ENCODE measurements at places on chromosomes 12 and 14.
A peak's percentile ranks its signal among the peaks of the same experiment; 100 is the strongest.

- no peak for DNase-seq
These were observed 52.9 kb upstream of the OXA1L start for GRCh38 chr14:22713631-22713950.

GRCh38 chr12:56987011-56987410, 19.3 kb downstream of the ZBTB39 start:
- no peak for DNase-seq

GRCh38 chr14:38342803-38343202, 86.9 kb upstream of the CLEC14A start:
- DNase-seq, result peak; percentile 83

DNA sequence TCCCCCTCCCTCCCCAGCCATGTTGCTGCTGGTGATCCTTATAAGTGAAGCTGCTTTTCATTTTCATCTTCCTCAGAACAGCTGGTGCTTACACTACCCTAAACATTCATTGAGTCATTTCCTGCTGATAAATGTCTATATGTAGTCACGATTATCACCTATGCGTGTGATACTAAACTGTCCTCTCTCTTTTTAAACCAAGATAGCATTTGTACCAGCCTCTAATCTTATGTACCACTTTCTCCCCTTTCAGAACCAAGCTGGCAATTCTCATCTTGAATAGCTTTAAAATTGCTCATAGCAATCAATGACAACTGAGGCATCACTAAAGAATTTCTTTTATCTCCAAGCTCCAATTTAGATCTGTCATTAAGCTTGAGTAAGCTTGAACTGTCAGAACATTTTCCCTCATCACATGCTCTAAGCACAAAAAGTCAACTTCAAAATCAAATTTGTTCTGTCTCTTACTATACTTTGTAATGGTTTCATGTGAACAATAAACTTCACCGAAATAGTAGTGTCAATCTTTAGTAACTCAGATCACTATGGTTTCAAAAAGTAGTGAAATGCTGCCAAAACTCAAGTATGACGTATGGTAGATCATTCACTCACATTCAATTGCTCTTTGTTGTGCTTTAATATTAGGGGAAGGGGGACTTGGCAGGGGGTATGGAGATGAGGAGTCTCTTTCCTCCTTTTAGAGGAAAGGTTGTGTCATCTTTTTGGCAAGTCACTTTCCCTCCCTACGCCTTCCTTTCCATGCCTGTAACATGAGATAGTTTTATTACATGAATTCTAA, 178.1 kb upstream of the NOVA1 start:
- peak; percentile 46 for DNase-seq

DNA sequence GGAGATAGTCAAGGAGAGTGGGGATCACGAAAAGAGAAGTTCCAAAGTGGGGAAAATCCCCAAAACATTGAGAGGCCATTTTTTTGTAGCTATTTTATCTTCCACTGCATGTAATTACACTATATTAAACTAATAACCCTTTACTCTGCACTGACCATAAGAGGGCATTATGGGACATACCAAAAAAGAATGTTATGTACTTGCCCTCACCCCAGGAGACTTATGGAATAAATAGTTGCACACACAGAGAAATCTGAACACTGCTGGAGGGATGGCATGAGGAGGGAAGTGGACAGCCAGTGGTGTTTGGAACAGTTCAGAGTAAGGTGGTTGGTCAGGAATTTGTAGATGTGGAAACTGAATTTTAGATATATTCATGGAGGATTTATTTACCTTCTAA, 422.9 kb downstream of the SNAPC1 start:
- DNase-seq, result peak; percentile 5

DNA sequence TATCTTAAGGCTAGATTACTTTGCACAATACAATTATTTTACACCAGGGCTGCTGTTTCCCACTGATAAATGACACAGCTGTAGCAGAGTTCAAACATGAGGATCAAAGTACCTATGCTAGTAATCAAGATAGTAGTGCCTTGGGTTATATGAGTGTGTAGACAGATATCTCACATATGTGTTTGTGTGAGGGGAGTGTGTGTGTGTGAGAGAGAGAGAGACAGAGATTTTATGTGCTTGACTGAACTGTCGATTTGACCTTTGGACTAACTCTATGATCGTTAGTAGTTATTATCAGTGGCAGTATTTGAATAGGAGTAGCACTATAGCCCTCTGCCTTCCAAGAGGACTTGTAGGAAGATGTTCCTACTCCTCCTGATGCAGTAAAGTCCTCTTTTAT, 15.5 kb downstream of the PLEKHA5 start:
- DNase-seq, result no peak

GRCh38 chr12:18556161-18556560, 181.7 kb downstream of the PLCZ1 start:
- no peak for DNase-seq

- no peak for DNase-seq
These were observed 33.5 kb upstream of the CCDC63 start for GRCh38 chr12:110813285-110813684.

DNA sequence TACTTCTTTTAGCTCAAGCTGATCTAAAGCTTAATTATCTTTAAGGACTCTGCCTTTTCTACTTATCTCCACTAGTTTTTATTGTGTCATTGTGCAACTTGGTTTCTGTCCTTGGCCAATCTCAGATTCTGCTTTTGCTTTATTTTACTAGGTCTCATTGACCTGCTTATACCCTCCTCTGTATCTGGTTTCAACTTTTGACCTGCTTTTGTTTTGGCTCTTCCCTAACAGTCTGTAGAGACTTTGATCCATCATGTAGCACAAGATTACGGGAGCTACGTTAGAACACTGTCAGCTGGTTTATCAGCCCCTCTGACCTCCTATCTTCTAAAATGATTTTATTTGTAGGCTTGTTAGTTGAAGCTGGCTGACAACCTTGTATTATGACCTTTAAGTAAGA, 43.6 kb downstream of the ZCRB1 start:
- no peak for DNase-seq

DNA sequence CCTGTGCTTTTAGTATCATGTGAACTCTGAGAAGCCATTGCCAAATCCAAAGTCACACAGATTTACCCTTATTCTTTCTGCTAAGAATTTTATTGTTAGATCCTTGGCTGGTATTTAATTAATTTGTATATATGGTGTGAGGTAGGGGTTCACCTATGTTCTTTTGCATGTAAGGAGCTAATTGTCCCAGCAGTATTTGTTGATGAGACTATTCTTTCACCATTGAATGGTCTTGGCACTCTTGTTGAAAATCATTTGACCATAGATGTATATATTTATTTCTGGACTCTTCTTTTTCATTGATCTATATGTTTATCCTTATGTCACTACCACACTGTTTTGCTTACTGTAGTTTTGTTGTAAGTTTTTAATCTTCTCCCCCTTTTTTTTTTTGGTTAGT, 26.2 kb downstream of the G2E3 start:
- DNase-seq, result no peak

DNA sequence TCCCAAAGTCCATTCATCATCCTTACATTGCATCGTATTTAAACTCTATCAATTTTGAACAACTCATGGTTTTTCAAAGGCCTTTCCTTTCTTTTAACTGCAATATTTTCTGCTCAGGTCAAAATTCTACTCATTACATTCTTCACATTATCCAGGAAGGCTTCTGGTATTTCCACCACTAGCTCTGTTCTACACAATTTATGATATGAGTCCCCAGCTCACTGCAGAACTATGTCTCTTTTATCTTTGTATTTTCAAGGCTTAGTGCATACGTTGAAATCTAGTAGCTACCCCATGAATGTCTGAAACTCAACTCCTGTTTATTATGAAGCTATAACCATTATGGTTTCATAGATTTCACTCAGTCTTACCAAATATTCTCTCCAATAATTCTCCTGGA, 282.9 kb downstream of the DUSP6 start:
- DNase-seq, result no peak

DNA sequence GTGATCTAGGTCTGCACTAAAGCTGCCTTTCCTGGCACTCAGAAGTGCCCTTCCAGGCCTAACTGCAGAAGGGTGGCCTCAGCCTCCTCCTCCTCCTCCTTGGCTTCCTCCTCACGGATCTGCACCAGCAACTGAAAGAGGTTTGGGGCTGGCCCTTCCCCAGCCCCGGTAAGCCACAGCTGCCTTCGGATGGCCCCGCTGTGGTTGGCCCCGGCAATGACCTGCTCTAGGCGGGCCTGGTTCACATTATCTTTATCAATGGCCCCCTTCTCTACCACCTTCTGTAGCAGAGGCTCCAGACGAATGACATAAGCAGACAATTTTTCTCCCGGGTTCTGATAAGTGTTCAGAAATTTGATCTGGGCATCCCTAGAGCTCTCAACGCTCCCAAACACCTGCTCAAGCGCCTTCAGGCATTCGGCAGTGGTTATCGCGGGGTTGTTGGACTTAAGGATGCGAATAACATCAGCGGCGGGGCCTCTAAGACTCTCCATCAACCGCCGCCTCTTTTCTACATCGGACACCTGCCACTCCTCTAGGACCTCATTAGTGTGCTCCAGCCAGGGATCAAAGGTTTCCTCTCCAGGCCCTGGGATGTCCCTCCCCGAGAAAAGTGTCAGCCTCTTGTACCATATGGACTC, 1.5 kb downstream of the PNMA1 start:
- DNase-seq, result no peak

- no peak for DNase-seq
These were observed 6.6 kb upstream of the NOP2 start for GRCh38 chr12:6574576-6575295.

DNA sequence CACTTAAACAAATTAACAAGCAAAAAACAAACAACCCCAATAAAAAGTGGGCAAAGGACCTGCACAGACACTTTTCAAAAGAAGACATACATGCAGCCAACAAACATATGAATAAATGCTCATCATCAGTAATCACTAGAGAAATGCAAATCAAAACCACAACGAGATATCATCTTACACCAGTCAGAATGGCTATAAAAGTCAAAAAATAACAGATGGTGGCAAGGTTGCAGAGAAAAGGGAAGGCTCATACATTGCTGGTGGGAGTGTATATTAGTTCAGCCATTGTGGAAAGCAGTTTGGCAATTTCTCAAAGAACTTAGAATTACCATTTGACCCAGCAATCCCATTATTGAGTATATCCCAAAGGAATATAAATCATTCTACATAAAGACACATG, 34.6 kb upstream of the NT5DC3 start:
- DNase-seq, result no peak

- DNase-seq, result no peak
These were observed 53.1 kb downstream of the PPP1R36 start for GRCh38 chr14:64602826-64603225.

- no peak for DNase-seq
These were observed 336.8 kb upstream of the FKBP4 start for GRCh38 chr12:2457933-2458414.

All from fibroblast of skin of scalp (primary cell).